ENCODE measurements at places on chromosomes 11 and 22. TPM values are rescaled to one million over a fixed set of nuclear protein-coding genes. Genes with fewer than 3 reads are reported as not detected.

RCOR2 gene
- total RNA-seq: 0.41 TPM

KCNK4 gene
- not detected for total RNA-seq

MYOD1 gene
- total RNA-seq: not detected

GLYAT gene
- total RNA-seq: not detected

ZNF280A gene
- not detected for total RNA-seq

MS4A15 gene
- not detected for total RNA-seq

SAA2 gene
- not detected for total RNA-seq

ARHGEF17 gene
- 0.09 TPM for total RNA-seq

PACSIN2 gene
- 30.8 TPM for total RNA-seq

PNPLA3 gene
- 1.7 TPM for total RNA-seq

FAM111B gene
- total RNA-seq: 59.4 TPM

SVIP gene
- total RNA-seq: 43.1 TPM

SMTNL1 gene
- not detected for total RNA-seq

ACRV1 gene
- total RNA-seq: not detected

SLC22A9 gene
- not detected for total RNA-seq

TSGA10IP gene
- not detected for total RNA-seq

ALX4 gene
- total RNA-seq: not detected

ADAMTS15 gene
- total RNA-seq: not detected

PTGDR2 gene
- total RNA-seq: 0.32 TPM

APOA4 gene
- not detected for total RNA-seq

MMP8 gene
- total RNA-seq: not detected

CTSF gene
- total RNA-seq: 0.73 TPM

SERHL2 gene
- total RNA-seq: 1.8 TPM

PPME1 gene
- total RNA-seq: 67.5 TPM

TENM4 gene
- not detected for total RNA-seq

BATF2 gene
- 0.16 TPM for total RNA-seq

OR10A6 gene
- total RNA-seq: not detected

DSCAML1 gene
- total RNA-seq: not detected

OVCH2 gene
- not detected for total RNA-seq

ASPHD2 gene
- 14.2 TPM for total RNA-seq

SLC16A8 gene
- total RNA-seq: not detected

ST14 gene
- 0.14 TPM for total RNA-seq

SCGB2A2 gene
- not detected for total RNA-seq

HNRNPUL2 gene
- total RNA-seq: 62.6 TPM

RIC3 gene
- total RNA-seq: 2.3 TPM

CNTN5 gene
- total RNA-seq: not detected

ESRRA gene
- total RNA-seq: 54.6 TPM

FOLR2 gene
- total RNA-seq: not detected

AQP11 gene
- total RNA-seq: 0.52 TPM

NAALAD2 gene
- total RNA-seq: not detected

DEFB131B gene
- total RNA-seq: not detected

FGF4 gene
- not detected for total RNA-seq

BARX2 gene
- total RNA-seq: 4.9 TPM

SMTN gene
- 28.9 TPM for total RNA-seq

MEI1 gene
- total RNA-seq: 26.1 TPM

CATSPER1 gene
- total RNA-seq: 0.78 TPM

SPON1 gene
- 0.16 TPM for total RNA-seq

DDX25 gene
- total RNA-seq: not detected

RFPL1 gene
- total RNA-seq: not detected

Measured in activated T-helper 2 cell treated with anti-CD3 and anti-CD28 coated beads, Interferon-gamma antibody, Interleukin-2, Interleukin-4, amounts not matched to agents 10 μg/mL and 5 μg/mL and 100 μg/mL, durations not matched to agents 14 hours and 24 hours and 36 hours (primary cell).